ENCODE measurements at places on chromosomes 6 and 20.
A peak's percentile ranks its signal among the peaks of the same experiment; 100 is the strongest.

GRCh38 chr6:160218810-160219209 is 39.8 kb downstream of the SLC22A2 start:
- DNase-seq, result no peak

DNA sequence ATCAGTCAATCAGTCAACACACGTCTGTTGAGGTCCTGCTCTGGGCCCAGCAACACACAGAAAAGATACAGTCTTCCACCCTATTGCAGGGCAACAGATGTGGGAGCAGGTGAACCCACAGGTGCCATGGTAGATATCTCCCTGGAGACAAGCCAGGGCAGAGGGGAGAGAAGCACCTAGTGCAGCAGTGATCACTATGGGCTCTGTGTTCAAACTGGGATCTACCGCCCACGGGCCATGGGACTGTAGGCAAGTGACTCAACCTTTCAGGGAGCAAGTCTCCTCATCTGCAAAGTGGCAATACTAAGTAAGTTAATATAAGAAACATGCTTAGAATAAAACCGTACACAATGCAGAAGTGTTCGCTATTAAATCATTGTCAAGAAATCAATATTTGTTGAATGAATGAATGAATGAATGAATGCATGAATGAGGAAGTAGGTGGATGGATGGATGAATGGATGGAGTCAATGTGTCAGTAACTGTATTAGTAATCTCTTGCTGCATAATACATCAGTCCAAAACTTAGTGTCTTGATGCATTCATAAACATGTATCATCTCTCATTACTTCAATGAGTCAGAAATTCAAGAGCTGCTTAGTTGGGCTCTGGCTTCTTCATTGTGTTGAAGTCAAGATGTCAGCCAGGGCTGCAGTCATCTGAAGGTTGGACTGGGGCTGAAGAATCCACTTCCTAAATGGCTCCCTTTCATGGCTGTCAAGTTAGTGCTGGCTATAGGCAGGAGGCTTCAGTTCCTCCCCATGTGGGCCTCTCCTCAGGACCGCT is 31.9 kb upstream of the NFATC2 start:
- peak; percentile 57 for DNase-seq

DNA sequence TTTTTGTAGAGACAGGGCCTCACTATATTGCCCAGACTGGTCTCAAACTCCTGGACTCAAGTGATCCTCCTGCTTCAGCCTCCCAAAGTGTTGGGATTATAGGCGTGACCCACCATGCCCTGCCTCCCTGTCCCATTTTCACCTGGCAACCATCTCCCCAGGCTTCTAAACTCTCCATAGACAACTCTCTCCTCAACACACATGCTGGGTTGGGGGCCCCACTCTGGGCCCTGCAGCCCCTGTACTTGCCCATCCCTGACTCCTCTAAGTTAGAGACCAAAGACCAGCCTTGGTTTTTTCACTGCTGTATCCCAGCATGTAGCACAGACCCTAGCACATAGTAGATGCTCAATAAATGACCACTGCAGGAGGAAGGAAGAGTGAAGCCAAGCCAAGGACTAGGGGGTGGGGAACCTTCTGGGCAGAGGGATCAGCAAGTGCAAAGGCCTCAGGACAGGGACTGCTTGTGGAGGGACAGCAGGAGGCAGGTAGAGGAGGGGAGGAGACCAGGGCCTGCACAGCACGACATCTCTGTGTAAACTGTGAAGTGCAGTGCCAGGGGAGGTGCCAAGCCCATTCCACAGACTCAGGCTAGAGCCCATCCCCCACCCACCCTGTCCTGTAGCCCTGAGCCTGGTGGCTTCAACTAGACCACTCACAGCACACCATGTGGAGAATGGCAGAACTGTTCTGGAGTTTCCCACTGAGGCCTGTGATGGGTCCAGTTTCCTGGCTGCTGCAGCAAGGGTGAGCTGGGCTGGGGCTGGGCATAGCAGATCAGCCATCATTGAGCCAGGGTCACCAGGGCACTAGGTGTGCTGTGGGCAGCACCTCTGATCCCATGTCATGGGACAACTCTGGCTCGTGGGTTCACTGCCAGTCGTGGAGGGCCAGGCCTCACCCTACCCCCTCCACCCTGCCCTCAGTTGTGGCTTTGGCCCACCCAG is 3.4 kb upstream of the SRC start:
- no peak for DNase-seq

- no peak for DNase-seq
Observed at GRCh38 chr6:116386581-116387299, 16.0 kb downstream of the DSE start.

DNA sequence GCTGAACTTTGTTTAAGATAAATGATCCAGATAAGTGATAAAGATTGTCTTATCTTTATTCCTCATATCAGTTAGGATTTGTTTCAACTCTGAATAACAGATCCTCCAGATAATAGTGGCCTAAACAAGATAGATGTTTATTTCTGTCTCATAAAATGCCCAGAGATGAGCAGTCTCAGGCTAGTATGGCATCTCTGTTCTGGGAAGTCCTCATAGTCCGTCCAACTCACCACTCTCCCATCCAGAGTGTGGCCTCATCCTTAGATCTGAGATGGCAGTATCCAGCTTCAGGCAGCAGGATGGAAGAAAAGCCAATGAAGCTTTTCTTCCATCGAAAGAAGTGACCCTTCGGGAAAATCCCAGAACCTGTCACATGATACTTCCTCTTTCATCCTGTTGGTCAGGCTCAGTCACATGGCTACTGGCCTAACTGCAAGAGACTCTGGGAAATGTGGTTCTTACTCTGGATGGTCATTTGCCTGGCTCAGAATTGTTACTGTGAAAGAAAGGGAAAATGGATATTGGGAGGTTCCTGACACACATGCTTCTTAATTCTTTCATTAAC is 29.4 kb upstream of the TAGAP start:
- DNase-seq, result no peak

GRCh38 chr6:79385893-79386292 is 151.3 kb downstream of the LCA5 start:
- DNase-seq, result no peak

DNA sequence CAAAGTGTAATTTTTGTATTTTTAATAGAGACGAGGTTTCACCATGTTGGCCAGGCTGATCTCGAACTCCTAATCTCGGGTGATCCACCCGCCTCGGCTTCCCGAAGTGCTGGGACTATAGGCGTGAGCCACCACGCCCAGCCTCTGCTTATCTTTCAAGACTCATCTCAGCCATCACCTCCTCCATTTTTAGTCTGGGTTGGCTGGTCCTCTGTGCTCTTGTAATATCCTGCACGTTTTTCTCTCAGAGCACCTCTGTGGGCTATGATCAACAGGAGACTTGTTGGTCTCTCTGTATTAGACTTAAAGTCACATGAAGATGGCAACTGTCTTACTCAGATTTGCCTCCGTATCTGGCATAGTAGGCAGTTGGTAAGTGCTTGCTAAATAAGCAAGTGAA is 7.6 kb downstream of the NOTCH4 start:
- no peak for DNase-seq

GRCh38 chr20:25321991-25322390 is 68.6 kb downstream of the ABHD12 start:
- DNase-seq, result no peak

GRCh38 chr20:19834287-19834686 is 76.2 kb downstream of the RIN2 start:
- DNase-seq, result no peak

DNA sequence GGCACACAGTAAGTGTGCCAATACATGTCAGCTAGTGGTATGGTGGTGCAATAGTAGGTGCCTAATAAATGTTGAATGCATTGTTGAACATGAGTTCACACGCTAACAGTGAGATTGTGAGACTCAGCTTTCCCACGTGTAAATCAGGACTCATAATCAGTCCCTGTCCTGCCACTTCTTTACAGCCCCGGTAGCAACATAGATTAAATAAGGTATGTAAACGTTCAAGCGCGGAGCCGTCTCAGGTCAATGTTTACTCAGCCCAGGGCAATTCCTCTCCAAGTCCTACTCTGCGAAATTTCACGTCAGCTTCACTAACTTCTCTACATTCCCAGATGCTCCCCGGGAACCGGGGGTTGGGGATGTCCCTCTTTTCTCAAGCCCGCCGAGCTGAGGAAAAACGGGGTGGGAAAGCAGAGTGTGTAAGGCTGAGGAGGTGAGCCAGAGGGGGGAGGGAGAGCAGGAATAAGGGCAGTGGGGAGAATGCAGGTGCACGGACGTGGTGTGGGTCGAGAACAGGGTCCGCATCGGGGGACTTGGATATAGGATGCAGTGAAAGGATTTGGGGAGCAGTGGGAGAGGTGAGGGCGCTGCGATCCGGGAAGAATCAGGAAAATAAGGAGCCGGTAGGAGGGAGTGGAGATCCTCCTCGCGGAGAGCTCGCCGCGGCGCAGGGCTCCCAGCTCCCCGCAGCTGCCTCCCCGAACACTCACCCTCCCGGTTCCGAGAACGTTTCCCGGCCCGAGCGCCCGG is 544 bp upstream of the TP53INP2 start:
- no peak for DNase-seq

DNA sequence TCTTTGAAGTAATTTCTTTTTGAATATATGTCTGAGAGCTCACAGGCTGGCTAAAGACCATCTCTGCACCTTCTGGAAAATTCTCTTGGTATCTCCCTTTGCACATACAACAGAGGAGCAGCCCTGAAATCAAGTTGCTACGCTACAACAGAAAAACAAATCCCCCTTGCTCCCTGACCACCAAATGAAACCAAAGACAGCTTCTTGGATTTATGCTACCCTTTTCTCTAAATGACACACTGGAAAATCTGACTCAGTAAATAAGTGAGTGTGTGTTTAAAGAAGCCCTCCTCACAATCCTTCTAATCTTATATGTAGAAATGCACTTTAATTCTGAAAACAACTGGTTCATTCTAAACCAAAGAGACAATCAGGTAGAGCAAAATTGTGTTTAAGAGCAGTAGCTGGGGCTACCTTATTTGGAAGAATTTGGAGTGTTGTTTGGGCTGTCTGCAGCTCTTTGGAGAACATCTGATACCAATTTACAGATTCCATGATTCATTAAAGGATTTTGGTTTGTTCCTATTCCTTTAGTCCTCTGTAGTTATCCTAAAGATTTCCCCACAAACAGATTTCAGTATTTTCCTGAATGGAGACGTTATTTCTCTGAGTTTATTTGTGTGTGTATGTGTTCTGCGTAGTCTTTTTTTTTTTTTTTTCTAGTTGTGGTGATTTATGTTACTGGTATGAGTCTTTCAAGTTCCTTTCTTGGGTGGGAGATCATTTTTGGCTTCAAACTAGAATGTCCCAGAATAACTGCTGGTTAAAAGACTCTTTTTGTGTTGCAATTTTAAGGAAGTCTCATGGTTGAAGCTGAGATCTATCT is 36.4 kb upstream of the UTRN start:
- DNase-seq, result no peak

DNA sequence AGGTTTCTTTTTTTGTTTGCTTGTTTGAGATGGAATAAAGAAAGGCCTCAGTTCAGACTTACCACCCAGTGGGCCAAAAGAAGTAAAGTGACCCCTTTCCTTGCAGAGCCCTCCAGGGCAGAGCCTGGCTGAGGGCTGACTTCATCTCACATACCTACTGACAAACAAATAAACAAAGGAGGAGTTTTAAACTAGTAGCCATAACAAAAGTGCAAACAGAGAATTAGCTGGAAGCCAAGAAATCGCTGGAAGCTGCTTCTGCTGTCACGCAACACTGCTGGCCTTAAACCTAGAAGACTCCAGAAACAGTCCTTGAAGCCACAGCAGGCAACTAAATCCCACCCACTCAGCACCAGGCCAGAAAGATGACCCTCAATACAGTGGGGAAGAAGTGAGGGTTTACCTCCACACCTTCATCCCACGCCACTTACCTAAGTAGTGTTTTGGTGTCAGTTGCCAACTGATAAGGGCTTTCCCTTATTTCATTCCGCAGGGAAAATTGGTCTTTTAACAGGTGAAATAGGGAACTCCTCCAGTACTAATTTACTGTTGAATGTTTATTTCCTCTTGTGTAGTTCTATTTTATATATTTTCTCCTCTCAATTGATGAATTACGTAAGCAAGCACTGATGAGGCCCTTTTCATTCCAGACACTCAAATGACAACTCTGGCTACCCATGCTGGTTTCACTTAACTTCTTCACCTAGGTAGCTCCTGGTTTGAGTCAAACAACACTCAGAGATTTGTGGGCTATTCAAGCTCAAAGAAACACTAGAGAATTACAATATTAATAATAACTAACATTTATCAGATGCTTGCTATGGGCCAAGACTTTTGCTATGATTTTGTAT is 46.2 kb downstream of the EDN1 start:
- DNase-seq, result no peak

GRCh38 chr6:113466526-113466925 is 390.6 kb upstream of the MARCKS start:
- no peak for DNase-seq

DNA sequence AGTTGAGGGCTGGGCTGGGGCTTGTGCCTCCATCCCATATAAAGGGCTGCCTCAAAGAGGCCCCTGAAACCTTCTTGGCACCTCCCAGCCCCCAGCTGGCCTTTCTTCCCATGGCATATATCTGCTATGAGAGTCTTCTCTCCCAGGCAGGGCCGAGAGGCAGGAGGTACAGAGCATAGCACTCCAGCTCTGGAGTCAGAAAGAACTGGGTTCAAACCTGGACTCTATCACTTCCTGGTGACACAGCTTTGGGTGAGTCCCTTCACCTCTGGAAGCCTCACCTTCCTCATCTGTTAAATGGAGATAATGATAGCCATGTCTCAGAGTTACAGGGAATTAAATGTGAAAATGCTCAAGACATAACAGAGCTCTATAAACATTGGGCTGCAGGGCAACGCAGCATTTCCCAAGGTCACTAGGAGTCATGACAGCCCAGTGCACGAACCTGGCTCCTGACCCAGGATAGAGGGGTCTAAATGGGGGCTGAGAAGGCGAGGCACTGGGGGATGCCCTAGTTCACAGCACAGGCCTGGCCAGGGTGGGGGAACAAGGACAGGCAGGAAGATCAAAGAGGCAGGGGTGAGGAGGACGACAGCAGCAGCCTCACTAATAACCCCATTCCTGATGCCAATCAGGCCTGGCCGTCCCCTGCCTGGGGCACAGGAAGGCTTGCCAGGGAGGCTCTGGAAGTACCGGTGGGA is 1.9 kb downstream of the FAM83C start:
- DNase-seq, result no peak

DNA sequence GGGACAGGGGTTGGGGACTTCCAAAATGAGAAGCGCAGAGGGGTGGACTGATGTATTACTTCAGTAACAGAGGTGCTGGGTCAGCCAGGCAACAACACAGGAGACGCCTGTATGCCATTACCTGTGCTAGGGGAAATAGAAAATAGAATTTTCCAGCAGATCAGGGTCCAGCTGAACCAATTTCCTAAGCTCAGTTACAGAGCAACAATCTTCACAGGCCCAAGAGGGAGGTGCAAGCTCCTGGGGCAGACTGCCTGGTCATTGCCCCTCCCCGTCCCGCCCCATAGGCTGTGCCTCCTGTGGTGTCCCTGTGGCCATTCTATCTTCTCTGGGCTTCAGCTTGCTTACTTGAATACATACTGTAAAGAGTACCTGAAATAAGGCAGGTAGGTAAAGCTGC is 3.7 kb downstream of the KCNK5 start:
- DNase-seq, result no peak
